ENCODE measurements at places on chromosomes 5 and 9.

- no peak for DNase-seq
Observed at GRCh38 chr5:68484307-68485068, 268.9 kb downstream of the PIK3R1 start.

DNA sequence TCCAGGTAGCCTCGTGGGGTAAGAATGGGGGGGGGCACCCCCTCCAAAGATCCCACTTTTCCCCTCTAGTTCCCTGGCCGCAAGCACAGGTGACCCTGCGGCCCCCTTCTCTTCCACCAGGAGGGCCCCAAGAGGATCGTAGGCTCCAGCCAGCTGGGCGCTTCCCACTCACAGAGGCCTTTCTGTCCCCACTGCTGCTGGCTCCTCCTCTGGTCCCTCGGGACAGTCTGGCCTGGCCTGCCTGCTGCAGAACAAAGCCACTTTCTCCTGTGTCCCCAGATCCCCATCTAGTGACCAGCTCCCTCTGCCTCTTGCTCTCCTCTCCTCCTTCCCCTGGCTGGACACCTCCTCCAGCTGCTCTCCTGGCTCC lies 534 bp upstream of the SAPCD2 start:
- DNase-seq: no peak

- no peak for DNase-seq
Observed at GRCh38 chr9:32424616-32425015, 40.2 kb downstream of the ACO1 start.

DNA sequence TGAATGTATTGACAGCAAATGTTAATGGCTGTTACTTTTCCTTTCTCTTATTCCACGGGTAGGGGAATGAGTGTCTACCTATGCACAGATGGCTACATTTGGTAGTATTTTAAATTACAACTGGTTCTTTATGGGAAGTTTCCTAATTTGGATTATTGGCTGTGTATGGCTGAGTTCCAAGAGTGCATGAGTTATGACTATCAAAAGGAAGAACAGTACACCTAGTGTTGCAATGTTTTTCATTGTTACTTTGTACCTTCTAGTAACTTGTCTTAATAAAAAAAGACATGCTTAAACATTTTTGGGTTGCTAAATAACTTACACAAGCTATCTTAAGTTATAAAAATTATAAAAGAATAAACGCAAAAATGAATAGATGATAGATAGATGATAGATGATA lies 35.8 kb upstream of the MAMDC2 start:
- DNase-seq: no peak

DNA sequence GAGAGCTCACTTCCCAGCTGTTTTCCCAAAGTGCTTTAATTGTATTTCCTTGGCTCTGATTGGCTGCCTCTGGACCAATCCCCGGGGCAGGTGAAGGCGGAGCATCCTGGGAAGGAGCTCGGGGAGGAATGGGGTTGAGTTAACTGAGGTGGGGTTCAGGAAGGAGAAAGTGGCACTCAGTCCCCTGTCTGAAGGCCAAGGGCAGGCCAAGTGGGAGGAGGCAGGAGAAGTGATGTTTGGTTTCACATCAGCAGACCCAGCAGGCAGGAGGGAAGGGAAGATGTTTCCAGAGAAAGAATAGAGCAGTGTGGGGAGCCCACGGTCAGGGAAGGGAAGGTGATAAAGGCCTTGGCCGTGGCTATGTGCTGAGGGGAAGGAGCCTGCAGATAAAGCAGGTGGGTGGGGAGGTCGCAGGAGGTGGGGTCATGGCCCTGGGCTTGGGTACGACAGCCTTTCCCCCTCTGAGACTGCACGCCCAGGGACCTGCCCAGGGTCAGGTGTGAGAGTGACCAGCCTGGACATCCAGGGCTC lies 3.1 kb downstream of the TSPAN17 start:
- no peak for DNase-seq

Measured in NCI-H510A treated with DMSO at 0.1 percent for 48 hours (cell line).